ENCODE measurements at places on chromosomes 3 and 15. TPM values are rescaled to one million over a fixed set of nuclear protein-coding genes. Genes with fewer than 3 reads are reported as not detected.
A peak's percentile ranks its signal among the peaks of the same experiment; 100 is the strongest.

- H3K4me1 ChIP-seq: peaks cover 15% of the 10 kb centered on the region
- no peak overlapping the region for H3K4me3 ChIP-seq
- H3K27ac ChIP-seq: no peak overlapping the region
- DNase-seq: no peak
- no peaks in the 10 kb centered on the region for H3K36me3 ChIP-seq
Observed at GRCh38 chr3:154969366-154969765, 110.8 kb upstream of the MME start.

CFAP44 gene
- total RNA-seq: 6.1 TPM

DNA sequence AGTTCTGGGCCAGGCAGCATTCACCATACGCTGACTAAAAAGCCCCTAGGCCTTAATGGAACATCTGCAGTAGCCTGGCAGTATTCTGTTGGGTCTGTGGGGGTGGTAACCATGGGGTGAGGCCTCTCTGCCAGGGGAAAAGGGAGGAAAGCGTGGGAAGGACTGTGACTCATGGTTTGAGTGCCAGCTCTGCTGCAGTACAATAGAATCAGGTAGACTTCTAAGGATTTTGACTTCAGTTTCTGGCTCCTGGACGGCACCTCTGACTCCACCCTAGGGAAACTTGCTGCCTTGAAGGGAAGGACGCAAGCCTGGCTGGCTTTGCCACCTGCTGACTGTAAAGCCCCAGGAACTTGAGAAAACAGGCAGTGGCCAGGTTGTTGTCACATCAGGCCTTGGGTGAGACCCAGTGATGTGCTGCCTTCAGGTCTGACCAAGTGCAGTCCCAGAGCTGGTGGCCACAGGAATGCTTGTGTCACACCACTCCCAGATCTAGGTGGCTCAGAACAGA lies 148.6 kb downstream of the SUCNR1 start:
- H3K36me3 ChIP-seq: no peaks in the 10 kb centered on the region
- peak; percentile 46 for DNase-seq
- H3K4me1 ChIP-seq: peaks cover 3% of the 10 kb centered on the region
- H3K4me3 ChIP-seq: no peak overlapping the region
- no peaks in the 10 kb centered on the region for H3K27me3 ChIP-seq
- H3K27ac ChIP-seq: no peak overlapping the region

DNA sequence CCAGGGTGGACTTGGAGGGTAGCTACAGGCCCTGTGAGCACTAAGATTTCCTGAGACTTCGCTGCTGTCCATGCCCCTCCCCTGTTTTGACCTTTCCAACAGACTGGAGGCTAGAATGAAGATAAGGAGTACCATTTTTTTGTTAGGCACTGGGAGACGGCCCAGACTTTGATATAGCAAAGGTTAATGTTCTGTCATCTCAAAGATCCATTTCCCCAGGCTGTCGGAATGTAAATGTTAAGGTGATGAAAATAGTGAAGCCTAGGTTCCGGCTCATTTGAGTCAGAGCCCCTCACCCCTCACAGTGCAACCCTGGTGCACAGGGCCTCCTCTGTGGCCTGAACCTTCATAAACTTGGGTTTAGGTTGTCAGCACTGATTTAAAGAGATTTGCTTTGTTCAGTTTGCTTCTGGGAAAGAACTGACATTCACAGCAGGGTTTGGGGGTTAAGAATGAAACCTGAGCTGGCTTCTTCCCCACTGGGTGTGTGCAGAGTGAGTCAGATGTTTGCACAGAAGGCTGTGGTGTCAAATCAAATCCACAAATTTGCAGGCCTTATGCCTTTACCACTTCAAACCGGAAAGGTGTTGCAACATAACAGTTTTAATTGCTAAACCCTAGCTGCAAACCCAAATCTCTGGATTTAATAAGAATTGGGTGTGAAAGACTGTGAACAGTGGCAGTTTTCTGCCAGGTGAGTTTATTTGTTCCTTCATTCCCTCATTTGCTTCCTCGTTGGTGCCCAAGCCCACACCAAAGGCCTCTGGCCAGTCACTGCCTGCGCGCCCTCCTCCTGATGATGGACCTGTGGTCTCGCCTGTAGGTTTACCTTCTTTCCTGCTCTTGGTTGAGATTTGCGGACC lies 20.6 kb upstream of the KCTD6 start:
- no peaks in the 10 kb centered on the region for H3K4me1 ChIP-seq
- no peaks in the 10 kb centered on the region for H3K27me3 ChIP-seq
- DNase-seq: no peak
- H3K27ac ChIP-seq: peak overlapping the region; percentile 73

DNA sequence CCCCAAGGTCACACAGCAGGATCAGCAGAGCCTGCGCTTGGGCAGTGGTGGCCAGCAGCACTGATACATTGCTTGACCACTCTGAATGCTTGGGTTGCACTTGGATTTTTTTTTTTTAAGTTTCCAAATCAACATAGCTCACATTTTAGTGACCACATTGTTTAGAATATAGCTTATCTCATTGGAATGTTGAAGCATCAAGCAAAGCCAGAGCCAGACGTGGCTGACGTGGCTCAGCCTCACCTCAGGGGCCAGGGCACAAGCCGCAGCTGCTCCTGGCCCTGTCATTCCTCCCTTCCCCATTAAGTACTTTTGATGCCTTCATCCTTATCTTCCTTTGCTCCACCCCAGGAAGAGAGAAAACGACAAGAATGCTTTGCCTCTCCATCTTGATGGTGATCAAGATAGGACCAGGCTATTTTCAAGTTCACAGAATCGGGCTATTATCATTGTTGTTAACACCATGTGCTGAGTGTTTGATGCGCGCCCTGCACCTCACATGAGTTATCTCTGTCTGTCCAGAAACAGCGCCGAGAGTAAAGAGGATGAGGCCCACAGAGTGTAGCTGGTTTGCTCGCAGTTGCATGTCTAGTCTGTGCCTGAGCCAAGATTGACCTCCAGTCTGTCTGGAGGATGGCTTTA lies 75.8 kb downstream of the AAGAB start:
- H3K36me3 ChIP-seq: no peaks in the 10 kb centered on the region
- H3K27me3 ChIP-seq: no peaks in the 10 kb centered on the region
- DNase-seq: peak; percentile 64
- H3K4me3 ChIP-seq: no peak overlapping the region
- peak overlapping the region; percentile 44 for H3K27ac ChIP-seq

GRCh38 chr15:78840661-78841375 lies 29.6 kb upstream of the ADAMTS7 start:
- no peak overlapping the region for H3K4me3 ChIP-seq
- no peak for DNase-seq
- H3K27me3 ChIP-seq: no peaks in the 10 kb centered on the region
- H3K27ac ChIP-seq: no peak overlapping the region
- no peaks in the 10 kb centered on the region for H3K4me1 ChIP-seq

INTS14 gene
- 34.6 TPM for total RNA-seq

DNA sequence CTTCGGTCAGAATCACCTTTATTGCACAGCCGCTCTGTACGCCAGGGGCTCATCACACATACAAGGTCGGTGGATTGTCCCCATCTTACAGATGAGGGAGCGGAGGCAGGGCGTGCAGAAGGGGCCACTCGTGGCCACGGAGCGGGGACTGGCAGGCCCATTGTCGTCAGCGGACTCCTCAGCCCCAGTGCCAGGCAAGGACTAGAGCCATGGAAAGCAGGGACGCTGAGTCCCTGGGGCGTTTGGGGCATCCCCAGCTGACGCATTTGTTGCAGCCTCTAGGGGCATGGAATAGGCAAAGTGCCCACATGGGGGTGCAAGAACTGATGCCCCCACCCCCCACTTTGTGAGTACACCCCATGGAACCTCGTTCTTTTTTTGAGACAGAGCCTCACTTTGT lies 29.8 kb upstream of the FURIN start:
- no peak overlapping the region for H3K4me3 ChIP-seq
- no peak for DNase-seq

GRCh38 chr3:178802993-178803693 lies 266.9 kb downstream of the KCNMB2 start:
- no peak overlapping the region for H3K27ac ChIP-seq
- H3K27me3 ChIP-seq: no peaks in the 10 kb centered on the region
- no peaks in the 10 kb centered on the region for H3K36me3 ChIP-seq
- no peak overlapping the region for H3K4me3 ChIP-seq
- no peaks in the 10 kb centered on the region for H3K4me1 ChIP-seq

VILL gene
- 36.9 TPM for total RNA-seq

- no peak for DNase-seq
- no peak overlapping the region for H3K27ac ChIP-seq
- H3K27me3 ChIP-seq: no peaks in the 10 kb centered on the region
- no peaks in the 10 kb centered on the region for H3K4me1 ChIP-seq
- no peaks in the 10 kb centered on the region for H3K36me3 ChIP-seq
Observed at GRCh38 chr3:41608347-41608746, 353.6 kb downstream of the ULK4 start.

GRCh38 chr3:144148356-144148755 lies 176.7 kb downstream of the DIPK2A start:
- no peaks in the 10 kb centered on the region for H3K4me1 ChIP-seq
- DNase-seq: no peak
- H3K36me3 ChIP-seq: no peaks in the 10 kb centered on the region
- H3K4me3 ChIP-seq: no peak overlapping the region

- peak within 1 kb of the TSS; percentile 85 for H3K4me3 ChIP-seq
- H3K4me1 ChIP-seq: peaks cover 10% of the 10 kb centered on the region
- H3K27ac ChIP-seq: peak within 1 kb of the TSS; percentile 88
- no peaks in the 10 kb centered on the region for H3K36me3 ChIP-seq
Observed at GRCh38 chr3:48446425-48447193, at the start of gene ATRIP. TSS of gene ATRIP (plus strand) at chr3:48446737. CDS start at chr3:48446846, 109 bp downstream.

CLDN1 gene
- total RNA-seq: 37.4 TPM

- peaks cover 35% of the 10 kb centered on the region for H3K36me3 ChIP-seq
- peak overlapping the region; percentile 64 for H3K4me3 ChIP-seq
- H3K27me3 ChIP-seq: peaks cover 34% of the 10 kb centered on the region
- DNase-seq: no peak
- peak overlapping the region; percentile 98 for H3K27ac ChIP-seq
Observed at GRCh38 chr3:134372396-134373270, 1.6 kb downstream of the AMOTL2 start.

DNA sequence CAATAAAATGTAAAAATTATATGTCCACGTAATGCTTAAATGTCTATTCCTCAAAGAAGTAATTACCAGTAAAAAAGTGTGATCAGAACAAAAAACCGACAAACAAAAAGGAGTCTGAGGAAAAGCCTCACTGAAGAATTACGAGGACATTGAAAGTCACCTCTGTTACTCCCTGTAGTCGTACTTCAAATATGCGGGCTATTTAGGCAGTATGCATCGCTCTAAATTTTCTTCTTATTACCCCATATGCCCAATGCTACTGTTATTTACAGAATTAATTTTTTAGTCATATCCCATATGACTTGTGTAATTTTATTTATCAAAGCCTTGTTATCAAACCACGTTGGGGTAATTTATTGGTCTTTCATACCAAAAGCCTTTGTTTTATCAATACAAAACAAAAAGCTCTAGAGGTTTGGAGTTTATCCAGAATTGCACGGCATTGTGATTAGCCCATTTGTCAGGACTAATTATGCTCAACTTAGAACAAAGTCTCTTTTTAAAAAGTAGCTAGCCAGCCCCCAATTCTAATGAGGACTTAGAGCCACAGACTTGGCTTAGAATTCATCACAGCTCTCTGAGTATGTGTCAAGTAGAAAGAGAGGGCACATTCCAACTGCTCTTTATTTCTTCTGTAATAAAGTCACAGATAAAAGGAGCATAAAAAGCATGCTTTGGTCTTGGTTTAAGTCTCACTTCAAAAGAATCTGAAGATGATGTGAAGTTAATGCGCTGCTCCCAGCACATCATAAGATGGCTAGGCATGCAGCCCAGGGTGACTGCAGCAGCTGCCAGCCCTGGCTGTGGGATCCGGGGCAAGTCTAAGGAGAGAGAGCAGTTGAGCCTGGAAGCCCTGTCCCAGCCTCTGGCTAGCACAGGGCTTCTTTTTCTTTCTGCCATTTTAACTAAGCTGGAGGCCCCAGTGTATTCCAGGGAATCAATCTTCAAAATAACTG lies 521.0 kb downstream of the GABRG3 start:
- peak; percentile 91 for DNase-seq
- H3K4me1 ChIP-seq: no peaks in the 10 kb centered on the region

DNA sequence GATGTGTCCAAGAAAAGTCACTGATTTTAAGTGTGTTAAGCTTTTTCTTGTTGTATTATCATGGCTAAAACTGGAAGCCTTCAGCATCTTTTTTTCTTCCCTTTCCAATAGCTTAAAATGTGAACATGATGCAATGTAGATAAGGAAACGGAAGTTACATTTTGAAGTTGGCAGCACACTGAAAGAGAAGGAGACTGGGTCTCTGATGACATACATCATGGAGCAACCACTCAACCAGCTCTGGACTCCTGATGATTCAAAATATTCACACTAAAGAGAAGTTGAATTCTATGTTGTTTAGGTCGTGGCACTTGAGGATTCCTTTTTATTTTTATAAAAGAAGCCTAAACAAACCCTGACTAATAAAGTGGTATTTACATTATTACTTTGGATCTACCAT lies 488.3 kb upstream of the ALCAM start:
- no peaks in the 10 kb centered on the region for H3K36me3 ChIP-seq
- no peak overlapping the region for H3K27ac ChIP-seq
- no peak for DNase-seq
- H3K27me3 ChIP-seq: no peaks in the 10 kb centered on the region
- no peaks in the 10 kb centered on the region for H3K4me1 ChIP-seq

- H3K36me3 ChIP-seq: no peaks in the 10 kb centered on the region
- H3K4me3 ChIP-seq: no peak overlapping the region
- no peaks in the 10 kb centered on the region for H3K27me3 ChIP-seq
- H3K4me1 ChIP-seq: no peaks in the 10 kb centered on the region
Observed at GRCh38 chr15:27958911-27959578, 140.1 kb downstream of the OCA2 start.

SAMD7 gene
- total RNA-seq: not detected

- DNase-seq: no peak
- H3K4me1 ChIP-seq: no peaks in the 10 kb centered on the region
- H3K27ac ChIP-seq: no peak overlapping the region
- H3K36me3 ChIP-seq: no peaks in the 10 kb centered on the region
Observed at GRCh38 chr3:136378011-136378410, 127.9 kb downstream of the PCCB start.

- no peaks in the 10 kb centered on the region for H3K27me3 ChIP-seq
- no peak overlapping the region for H3K4me3 ChIP-seq
- no peaks in the 10 kb centered on the region for H3K36me3 ChIP-seq
- H3K27ac ChIP-seq: no peak overlapping the region
Observed at GRCh38 chr3:67937498-67938118, 283.2 kb upstream of the SUCLG2 start.

DNA sequence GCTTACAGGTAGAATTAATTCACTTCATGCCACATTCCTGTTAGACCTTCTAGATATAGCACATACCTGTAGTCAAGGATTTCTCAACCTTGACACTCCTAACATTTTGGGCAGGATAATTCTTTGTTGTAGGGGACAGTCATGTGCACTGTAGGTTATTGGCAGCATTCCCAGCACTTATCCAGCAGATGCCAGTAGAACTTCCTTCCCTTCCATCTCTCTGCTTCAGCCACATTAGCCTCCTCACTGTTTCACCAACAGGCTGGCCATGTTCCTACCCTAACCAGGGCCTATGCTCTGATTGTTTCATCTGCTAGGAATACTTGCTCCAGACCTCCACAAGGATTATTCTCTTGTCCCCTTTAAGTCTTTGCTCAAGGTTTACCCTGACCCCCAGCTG lies 68.0 kb upstream of the STAC start:
- no peaks in the 10 kb centered on the region for H3K36me3 ChIP-seq
- H3K27ac ChIP-seq: no peak overlapping the region
- DNase-seq: no peak
- no peaks in the 10 kb centered on the region for H3K27me3 ChIP-seq
- H3K4me3 ChIP-seq: no peak overlapping the region

Data from left lung (tissue), 14 donors.